ENCODE measurements at places on chromosomes 5 and 9.

GRCh38 chr5:41510176-41510831, at the start of gene PLCXD3:
TSS of gene PLCXD3 (minus strand) at chr5:41510601. CDS start at chr5:41510526, 75 bp downstream.
- no peak for DNase-seq

- DNase-seq = peak; percentile 22
Observed at GRCh38 chr9:86093788-86094555, 5.4 kb downstream of the GOLM1 start.

GRCh38 chr5:76610196-76610595, 13.0 kb downstream of the F2RL2 start:
- no peak for DNase-seq

GRCh38 chr5:151737431-151737830, 21.0 kb downstream of the ATOX1 start:
- no peak for DNase-seq

DNA sequence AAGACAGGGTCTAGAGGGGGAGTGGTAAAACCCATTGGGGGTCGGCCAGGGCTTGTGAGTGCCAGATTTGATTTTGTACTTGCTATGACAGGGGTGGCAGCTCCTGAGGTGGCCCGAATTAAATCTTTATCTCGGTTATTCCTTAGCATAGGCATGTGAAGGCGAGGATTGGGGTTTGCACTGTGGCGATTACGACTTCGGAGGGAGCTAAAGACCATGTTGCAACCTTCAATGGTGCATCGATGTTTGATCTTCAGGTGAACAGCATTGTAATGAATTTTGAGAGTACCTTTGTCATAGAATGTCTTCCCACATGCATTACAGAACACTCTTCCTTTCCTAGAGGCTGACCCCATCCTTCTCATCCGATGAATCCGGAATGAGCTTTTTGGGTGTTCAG, 433.9 kb downstream of the BNC2 start:
- DNase-seq = no peak

DNA sequence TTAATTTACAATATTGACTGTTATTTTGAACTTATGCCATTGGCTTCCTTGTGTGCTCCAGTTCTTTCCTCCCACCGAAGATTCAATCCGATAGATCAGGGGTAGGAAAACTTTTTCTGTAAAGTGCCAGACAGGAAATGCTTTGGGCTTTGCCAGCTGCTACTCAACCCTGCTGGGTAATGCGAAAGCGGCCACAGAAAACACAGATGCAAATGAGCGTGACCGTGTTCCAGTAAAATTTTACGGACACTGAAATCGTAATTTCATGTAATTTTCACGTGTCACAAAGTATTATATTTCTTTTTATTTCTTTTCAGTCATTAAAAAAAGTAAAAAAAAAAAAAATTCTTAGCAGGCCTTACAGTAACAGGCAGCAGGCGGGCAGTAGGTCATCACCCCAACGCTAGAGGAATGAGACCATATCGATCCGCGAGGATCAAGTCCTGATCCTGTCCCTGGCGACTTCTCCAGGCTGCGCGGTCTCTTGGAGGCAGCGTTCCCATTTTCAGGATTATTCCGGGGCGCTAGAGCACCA, 599 bp downstream of the NMRK1 start:
- peak; percentile 60 for DNase-seq

GRCh38 chr5:113179156-113179555, 202.6 kb downstream of the DCP2 start:
- DNase-seq = peak; percentile 37

GRCh38 chr9:117744856-117745389, 40.7 kb downstream of the TLR4 start:
- no peak for DNase-seq

DNA sequence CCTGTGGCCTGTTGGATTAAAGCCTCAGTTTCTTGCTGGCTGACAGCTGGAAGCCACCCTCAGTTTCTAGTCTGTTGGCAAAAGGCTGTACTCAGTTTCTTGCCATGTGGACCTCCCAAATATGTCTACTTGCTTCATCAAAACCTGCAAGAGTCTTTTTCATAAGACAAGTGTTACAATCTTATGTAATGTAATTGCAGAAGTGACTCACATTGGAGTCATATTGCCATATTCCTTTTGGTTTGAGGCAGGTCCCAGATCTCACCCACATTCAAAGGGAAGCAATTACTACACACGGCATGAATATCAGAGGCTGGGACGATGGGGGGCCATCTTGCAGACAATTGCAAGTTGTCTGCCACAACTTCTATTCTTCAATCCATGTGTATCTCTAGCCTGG, 286.7 kb upstream of the IL12B start:
- no peak for DNase-seq
